ENCODE measurements at places on chromosomes 1 and 21. TPM values are rescaled to one million over a fixed set of nuclear protein-coding genes. Genes with fewer than 3 reads are reported as not detected.

SLC26A9 gene
- total RNA-seq, result 1.1 TPM

IRF6 gene
- total RNA-seq, result 4.1 TPM

ACTA1 gene
- 2.3 TPM for total RNA-seq

BMP8A gene
- total RNA-seq, result not detected

VWA5B1 gene
- not detected for total RNA-seq

PAX7 gene
- not detected for total RNA-seq

ADAMTS4 gene
- total RNA-seq, result 15.0 TPM

TTC39A gene
- 1.2 TPM for total RNA-seq
